ENCODE measurements at places on chromosomes 1 and 21.

GRCh38 chr1:8456308-8456912 is 138.5 kb downstream of the SLC45A1 start:
- no peak for DNase-seq

GRCh38 chr1:210597555-210598134 is 268.9 kb downstream of the HHAT start:
- DNase-seq: no peak

GRCh38 chr21:46289655-46290179 is 3.6 kb downstream of the YBEY start:
- no peak for DNase-seq

DNA sequence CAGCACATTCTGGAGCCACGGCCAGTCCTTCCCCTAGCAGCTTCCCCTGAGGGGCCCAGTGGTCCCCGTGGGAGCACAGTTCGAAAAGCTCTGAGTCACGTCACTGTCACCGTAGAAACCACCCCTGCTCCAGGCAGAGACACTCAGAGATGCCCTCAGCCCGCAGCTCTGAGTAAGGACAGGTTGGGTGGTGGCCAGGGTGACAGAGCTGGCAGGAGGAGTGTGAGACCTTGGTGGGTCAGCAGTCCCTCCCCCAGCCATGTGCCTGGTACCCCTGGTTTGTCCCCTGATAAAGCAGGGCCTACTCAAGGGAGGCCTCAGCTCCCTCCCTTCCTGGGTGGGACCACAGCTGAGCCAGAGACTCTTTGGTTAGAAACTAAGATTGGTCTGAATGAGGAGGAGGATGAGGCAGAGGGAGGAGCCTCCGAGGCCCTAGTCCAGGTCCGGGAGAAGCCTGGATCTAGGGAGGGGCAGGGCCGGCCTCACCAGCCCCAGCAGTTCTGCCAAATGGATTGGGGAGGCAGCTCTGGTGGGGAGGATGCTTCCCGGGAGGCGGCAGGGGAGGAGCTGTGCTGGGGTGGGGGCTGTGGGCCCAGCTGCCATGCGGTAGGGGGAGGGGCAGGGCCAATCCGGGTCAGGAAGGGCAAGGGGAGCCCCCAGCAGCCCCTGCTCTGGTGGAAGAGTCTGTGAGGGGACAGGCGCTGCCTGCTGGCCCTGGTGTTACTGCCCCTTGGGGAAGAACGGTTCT is 55.2 kb downstream of the SLC9A1 start:
- peak; percentile 19 for DNase-seq

- DNase-seq: no peak
Measured at GRCh38 chr1:30313176-30313575, 410.2 kb downstream of the MATN1 start.

DNA sequence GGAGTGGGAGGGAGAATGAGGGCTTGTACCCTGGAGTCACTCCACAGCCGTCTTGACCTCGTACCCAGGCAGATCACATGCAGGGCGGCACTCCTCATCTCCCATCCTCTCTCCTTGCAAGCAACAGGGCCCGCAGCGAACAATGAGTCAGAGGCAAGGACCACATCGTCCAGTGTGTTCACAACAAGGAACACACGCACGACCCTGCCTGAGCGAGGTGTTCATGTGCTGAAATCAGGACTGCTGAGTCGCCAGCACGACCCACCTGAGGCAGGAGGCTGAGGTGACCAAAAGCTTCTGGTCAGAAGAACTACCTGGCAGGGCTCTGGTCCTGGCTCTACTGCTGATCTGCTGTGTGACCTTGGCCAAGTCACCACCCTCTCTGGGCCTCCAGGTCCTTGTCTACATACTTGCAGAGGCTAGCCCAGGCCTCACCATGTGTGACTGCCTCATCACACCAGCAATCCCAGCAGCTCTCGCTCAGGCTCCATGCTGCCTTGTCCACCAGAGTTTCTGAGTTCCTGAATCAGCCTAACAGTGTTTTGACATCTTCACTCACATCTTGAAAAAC is 78.0 kb downstream of the SSBP3 start:
- no peak for DNase-seq

- DNase-seq: no peak
Measured at GRCh38 chr21:42105476-42106315, 34.6 kb downstream of the UMODL1 start.

DNA sequence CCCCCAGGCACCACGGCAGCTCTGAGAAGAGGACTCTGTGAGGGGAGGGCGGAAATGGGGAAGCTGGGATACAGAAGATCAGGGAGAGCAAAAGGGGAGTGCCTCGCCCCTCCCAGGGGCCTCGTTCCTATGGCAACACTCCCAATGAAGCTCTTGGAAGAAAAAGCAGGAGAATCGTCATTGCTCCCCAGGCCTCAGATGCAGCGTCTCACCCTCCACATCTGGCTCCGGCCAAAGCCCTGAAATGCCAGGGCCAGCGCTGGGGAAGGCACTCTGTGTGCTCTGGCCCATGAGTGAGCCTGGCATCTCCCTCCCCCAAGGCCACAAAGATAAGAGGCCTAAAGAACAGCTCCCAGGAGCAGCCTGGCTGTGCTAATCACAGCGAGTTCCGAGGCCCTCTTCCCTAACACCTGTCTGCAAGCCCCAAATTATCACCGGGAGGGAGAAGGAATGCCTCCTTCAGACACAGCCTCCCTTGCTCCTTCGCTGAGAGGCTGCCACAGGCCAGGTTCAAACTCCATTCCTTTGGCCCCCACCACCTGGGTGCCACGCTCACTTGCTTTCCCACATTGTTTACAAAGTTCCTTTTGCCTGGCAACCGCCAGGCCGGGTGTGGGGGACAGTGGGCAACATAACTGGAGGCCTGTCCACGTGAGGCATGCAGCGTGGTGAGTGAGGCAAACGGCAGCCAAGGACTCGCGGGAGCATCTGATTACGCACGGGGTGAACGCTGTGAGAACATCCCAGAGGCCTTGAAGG is 27.8 kb downstream of the ECE1 start:
- no peak for DNase-seq

- DNase-seq: no peak
Measured at GRCh38 chr1:232423591-232423990, 206.3 kb downstream of the SIPA1L2 start.

DNA sequence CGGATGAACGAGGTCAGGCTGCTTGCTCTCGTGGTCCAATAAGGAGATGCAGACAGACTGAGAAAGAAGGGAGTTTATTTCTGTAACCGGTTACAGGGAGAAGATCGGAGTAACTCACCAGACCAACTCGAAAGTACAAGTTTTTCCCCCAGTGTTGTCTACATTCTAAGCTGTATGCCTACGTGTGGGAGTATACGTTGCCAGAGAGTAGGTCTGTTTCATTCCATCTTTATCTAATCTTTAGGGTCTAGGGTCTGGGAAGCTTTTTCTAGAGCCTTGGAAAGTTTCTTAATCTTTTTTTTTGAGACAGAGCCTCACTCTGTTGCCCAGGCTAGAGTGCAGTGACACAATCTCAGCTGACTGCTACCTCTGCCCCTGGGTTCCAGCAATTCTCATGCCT is 4.7 kb upstream of the PADI1 start:
- no peak for DNase-seq

- DNase-seq: no peak
Measured at GRCh38 chr21:46667741-46668380, 32.4 kb downstream of the PRMT2 start.

Measured in stimulated activated CD4-positive, alpha-beta T cell treated with anti-CD3 and anti-CD28 coated beads, Interleukin-4, amount 100 ng/mL, for 48 hours (primary cell).